ENCODE measurements at places on chromosomes 4 and X. TPM values are rescaled to one million over a fixed set of nuclear protein-coding genes. Genes with fewer than 3 reads are reported as not detected.

- DNase-seq: no peak
These were observed 51.4 kb downstream of the OTC start for GRCh38 chrX:38403834-38404233.

DNA sequence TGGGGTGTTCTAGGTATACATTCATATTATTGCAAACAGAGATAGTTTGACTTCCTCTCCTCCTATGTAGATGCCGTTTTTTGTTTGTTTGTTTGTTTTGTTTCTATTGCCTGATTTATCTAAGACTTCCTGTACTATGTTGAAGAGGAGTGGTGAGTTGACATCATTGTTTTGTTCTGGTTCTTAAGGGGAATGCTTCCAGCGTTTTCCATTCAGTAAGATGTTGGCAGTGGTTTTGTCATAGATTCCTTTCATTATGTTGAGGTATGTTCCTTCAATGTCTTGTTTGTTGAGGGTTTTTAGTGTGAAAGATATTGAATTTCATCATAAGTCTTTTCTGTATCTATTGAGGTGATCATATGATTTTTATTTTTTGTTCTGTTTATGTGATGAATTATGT, 401.6 kb upstream of the EPHA5 start:
- DNase-seq: no peak

GRCh38 chr4:40750461-40751258, 905 bp downstream of the NSUN7 start:
- DNase-seq: no peak

DNA sequence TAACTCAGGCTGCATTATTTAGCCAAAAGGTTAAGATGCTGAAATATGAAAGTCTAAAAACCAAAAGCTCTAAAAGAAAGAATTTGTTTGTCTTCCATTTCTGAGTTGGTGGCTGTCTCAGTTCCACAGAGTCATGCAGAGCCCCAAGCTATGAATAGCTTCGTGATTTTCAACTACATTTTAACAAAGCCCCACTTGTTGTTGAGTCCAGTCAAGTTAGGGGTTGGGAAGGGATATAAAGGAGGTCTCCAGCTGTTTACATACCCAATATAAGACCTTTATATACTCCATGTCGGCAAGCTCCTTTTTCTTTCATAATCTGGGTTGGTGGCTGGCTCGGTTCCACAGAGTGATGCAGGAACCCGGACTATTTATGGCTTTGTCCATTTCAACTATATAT, 924.6 kb upstream of the PRKX start:
- DNase-seq: no peak

DNA sequence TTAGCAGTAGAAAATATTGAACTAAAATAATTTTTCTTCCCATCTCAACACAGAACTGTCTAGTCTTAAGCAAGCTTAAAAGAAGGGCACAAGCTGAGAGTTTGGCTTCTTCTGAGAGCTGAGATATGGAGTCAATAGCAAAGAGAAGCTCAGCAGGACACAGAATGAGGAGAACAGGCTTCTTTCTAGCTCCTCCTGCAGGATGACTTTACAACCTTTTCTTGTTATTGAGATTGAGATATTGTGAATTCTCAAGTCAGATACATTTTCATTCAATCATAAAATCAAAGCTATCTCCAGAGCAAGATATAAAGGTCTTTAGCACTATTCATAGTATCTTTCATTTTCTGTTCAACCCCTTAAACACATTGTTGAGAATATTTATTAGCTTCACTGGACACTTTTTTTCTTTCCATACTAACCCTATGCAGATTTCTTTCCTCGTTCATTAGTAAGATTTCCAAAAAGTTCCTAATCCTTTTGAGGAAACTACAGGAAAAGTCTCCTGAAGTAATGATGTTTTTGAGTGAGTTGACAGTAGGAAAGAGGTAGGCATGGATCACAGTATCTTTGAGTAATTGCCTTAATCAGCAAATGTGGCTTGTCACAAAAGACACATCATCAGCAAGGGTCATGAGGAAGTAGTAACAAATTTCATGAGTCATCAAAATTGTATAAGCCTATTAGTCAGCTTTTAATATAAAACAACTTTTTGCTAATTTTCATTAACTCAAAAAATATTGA, 17.8 kb upstream of the CXCL3 start:
- peak; percentile 52 for DNase-seq

DNA sequence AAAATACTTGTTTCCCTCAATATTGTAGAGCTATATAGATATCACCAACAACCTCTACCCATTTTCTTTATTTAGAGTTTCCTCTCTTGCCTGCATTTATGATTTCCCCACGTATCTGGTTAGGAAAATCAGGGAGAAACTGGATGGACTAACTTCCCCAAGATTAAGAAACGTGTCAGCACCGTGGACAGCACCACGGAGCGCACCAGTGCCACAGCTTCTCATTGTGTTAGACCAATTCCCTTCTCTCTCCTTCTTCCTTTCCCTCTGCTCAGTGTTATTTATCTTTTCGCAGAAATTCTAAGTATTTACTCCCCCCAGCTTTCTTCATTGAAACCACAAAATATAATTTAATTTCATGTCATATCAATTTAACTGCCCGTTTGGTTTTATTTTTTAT, 568.6 kb upstream of the BOD1L1 start:
- DNase-seq: peak; percentile 69

- DNase-seq: no peak
These were observed 35.6 kb upstream of the CDKN2AIP start for GRCh38 chr4:183408796-183409195.

DNA sequence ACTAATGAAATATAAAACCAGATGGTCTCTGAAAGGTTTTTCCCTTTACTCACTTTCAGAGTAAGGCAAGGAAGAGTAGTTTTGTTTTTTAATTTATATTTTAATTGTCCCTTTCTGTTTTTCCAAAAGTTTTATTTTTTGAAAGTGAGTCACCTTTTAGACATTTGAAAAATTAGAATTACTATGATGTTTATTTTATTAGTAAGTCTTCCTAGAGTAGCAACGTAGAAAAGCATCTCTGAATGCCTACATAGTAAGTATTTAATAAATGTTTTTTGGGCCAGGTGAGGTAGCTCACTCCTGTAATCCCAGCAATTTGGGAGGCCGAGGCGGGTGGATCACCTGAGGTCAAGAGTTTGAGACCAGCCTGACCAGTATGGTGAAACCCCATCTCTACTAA, 51.1 kb downstream of the TET2 start:
- DNase-seq: peak; percentile 43

DNA sequence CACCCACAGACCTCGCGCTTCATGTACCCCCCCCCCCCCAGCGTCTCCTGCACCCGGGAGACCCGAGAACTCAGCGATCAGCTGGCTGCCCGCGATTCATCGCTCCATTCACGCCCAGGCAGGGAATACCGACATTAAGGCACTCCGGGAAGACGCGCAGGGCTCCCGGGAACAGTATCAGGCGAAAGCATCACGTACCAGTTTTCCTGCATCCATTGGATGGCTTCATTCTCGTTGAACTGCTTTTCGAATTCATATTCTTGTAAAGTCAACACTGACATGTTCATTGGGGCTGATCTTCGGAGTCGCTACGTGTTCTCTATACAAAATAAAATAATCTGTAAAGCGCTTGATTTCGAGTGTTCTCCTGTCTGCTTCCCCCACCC, 373 bp downstream of the ELOVL6 start:
- peak; percentile 39 for DNase-seq

- DNase-seq: no peak
These were observed 12.2 kb upstream of the TMEM164 start for GRCh38 chrX:109990582-109991276.

The SHOX gene
- total RNA-seq: not detected

The XAGE1A gene
- total RNA-seq: not detected

The SLC9B1 gene
- 0.28 TPM for total RNA-seq

The UGT2B10 gene
- total RNA-seq: not detected

The SOX3 gene
- not detected for total RNA-seq
